ENCODE measurements at places on chromosomes 7 and 10. TPM values are rescaled to one million over a fixed set of nuclear protein-coding genes. Genes with fewer than 3 reads are reported as not detected.

DNA sequence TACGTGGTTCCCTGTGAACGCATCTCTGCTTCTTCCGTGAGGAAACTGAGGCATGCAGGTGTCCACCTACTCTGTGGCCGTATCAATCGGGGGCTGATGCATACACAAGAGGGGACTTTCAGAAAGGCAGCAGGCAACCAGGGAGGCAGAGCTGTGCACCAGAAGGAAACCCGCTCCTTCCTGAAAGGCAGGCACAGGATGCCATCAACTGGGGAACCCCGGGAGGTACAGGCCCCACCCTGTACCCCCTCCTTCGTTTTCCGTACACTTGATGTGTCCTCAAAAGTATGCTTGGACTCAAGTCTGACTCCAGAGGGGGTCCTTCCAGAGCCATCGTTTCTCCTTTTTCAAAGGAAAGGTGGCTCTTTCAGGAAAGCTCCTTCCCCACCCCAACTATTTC lies 59.5 kb downstream of the ASB13 start:
- no peak for DNase-seq

DDX56 gene
- 81.2 TPM for total RNA-seq

TRDMT1 gene
- 8.6 TPM for total RNA-seq

GRCh38 chr10:114304571-114305421 lies 65.7 kb downstream of the VWA2 start:
- DNase-seq: peak; percentile 95

DNA sequence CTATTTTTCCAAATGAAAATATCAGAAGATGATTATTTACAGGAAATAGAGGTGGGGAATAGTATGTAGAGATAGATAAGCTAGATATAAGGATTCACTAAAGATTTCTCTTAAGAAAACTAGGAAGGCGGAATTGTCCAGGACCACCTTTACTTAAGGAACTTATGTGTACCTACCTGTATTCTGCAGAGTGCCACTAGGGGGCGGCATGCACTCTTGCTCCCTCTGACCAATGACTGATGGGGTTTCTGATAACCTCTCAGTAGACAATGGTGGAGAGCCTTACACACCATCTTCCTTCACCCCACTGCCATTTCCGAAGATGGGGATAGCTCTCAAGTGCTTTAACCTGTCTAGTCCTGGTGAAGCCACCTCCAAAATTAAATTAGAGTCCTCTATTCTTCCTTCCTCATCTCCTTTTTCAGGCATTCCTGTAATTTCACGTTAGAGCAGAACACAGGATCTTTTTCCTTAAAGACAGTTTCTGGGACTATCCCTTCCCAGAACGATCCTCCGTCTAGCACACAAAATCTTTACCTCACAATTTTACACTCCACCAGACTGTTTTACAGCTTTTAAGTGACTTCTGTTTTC lies 453.1 kb downstream of the SORCS1 start:
- DNase-seq: peak; percentile 66

NYAP1 gene
- 5.5 TPM for total RNA-seq

DNA sequence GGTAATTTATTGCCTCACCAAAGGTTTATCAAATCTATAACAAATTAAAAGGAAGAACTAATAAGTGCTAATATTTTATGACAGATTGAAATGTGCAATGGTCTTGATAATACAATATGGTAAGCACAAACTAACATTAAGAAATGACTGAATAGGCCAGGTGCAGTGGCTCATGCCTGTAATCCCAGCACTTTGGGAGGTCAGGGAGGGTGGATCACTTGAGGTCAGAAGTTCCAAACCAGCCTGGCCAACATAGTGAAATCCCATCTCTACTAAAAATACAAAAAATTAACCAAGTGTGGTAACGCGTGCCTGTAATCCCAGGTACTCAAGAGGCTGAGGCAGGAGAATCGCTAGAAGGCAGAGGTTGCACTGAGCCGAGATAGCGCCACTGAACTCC lies 3.5 kb downstream of the MTPAP start:
- no peak for DNase-seq

SFRP4 gene
- not detected for total RNA-seq

DNA sequence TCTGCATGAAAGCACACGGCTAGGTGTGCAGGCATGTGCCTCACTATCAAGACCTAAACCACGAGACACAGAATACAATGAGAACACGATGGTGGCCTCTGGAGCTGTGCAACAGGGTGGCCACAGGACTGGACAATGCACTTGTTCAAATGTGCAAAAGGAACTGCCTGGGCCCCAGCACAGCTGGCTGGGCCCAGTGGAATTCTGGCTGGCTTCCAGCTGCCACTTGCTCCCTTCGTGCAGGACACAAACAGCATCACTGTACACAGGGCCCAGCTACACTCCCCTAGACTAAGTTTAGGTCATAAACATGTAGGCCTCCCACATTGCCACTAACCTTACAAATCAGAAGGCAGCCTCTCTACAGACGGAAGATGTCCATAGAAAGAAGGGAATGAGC lies 23.4 kb downstream of the DOCK4 start:
- DNase-seq: no peak

- no peak for DNase-seq
Observed at GRCh38 chr10:76252733-76253132, 821.3 kb downstream of the LRMDA start.

- DNase-seq: no peak
Observed at GRCh38 chr7:147519062-147519461, 1071.5 kb upstream of the C7orf33 start.

- no peak for DNase-seq
Observed at GRCh38 chr10:89002226-89002978, 11.8 kb downstream of the FAS start.

DNA sequence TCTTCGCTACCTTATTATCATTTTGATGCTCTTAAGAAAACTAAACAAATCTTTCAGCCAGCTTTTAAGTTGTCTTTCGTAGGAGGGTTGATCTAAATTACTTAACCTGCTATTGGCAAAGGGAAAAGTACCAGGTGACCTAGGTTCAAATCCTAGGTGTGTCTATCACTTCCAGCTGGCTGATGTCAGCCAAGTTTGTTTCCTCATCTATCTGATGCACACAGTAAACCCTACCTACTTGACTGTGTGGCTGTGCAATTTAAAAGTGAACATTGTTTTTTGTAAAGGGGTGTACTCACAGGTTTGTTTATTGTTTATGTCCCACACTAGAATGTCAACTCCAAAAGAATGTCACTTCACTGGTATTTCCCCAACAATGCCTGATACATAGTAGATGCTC lies 21.9 kb upstream of the CAMK1D start:
- no peak for DNase-seq

DNA sequence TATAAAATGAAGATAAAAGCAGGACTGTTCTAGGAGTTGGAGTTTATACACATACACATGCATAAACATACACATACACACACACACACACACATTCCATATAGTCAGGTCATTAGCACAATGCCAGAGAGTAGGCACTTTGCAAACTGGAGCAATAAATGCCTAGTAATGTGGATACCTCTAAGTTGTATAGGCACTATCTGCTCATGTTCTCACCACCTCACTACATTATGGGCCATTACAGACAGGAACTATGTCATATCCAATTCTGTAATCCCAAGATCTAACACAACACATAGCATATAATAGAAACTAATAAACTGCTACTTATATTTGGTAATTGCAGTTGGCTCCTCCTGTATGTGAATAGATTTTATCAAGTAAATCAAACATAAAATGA lies 115.6 kb downstream of the GRM8 start:
- no peak for DNase-seq

DNA sequence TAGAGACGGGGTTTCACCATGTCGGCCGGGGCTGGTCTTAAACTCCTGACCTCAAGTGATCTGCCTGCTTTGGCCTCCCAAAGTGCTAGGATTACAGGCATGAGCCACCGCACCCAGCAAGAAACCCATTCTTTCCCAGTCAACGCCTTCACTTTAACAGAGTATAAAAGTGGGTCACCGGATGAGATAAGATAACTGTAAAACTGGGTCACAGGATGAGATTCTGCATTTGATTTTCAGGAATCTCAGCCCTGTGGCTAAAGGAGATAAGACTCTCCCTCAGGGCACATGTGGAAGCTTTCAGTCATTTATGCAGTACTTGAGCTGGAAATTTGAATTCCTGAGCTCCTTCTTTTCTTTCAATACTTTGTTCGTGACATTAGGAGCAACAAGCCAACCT lies 70.8 kb downstream of the LRRC17 start:
- no peak for DNase-seq

GRCh38 chr10:49666685-49667084 lies 12.8 kb upstream of the C10orf53 start:
- DNase-seq: no peak

DNA sequence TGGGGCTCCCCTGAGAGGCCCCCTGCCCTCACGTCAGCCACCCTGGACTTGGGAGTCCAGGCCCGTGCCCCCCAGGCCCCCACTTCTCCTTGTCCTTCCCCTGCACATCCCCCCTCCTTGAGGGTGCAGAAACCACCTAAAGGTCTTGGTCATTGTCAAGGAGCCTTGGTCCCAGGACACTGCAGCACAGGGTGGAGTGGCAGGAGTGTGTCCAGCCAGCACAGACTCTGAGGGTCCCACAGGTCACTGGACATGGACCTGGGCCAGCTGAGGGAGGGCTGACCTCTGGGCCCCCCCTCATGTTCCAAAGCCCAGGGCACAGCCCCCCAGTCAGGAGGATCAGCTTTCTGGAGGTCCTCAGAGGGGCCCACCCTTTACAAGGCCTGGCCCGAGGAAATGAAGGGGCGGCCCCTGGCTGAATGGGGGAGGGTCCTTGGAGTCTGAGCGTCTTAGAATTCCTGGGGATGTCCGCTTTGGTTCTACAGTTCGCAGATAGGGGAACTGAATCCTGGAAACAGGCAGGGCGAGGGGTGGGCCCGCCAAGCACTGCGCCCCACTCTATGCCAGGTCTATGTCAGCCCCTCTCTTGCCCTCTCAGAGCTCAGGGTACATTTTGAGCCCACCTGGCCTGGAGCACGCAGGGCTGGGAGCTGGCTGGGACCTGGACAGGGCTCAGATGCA lies 54.0 kb downstream of the PWWP2B start:
- DNase-seq: peak; percentile 80

NPFFR1 gene
- total RNA-seq: not detected

DNA sequence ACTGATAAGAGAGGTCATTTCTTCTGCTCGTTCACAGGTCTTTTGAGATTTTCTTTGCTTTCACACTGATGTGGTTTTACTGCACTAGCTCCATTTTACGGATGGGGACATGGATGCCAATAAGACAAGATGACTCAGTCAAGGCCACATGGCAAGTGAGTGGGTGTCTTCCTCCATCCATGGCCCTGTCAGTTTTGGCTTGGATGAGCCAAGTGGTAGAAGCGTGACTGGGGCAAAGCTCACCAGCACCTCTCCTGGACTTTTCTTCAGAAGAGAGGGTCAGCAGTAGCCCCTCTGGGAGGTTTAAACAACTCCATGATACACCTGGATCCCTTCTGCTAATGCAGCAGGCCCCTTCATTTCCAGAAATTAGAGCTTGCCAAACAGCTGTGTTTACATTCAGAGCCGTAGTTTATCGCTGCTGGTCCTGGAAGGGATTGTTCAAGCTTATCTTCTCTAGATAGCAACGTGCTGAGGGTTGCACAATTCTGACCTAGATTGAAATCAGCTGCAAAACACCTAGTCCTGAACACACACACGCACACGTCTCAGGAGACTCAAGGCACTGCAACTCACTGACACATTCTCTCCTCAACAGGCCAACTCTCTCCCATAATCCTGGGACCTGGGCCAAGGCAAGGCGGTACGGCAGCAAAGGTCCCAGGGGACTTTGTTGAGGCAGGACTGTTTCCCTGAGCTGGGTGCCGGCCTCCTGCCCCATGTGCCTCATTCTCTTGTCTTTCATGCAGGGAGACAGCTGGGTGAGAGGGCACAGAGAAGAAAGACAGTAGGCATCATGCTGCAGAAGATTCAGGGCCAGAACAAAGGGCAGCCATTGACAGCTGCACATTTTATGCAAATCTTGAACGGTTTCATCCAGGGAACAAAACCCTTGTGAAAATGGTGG lies 14.2 kb upstream of the PDCD4 start:
- DNase-seq: no peak

GRCh38 chr7:115724400-115725056 lies 306.0 kb downstream of the TFEC start:
- no peak for DNase-seq

RP9 gene
- total RNA-seq: 13.3 TPM

- DNase-seq: no peak
Observed at GRCh38 chr10:130364631-130365411, 228.6 kb downstream of the GLRX3 start.

DNA sequence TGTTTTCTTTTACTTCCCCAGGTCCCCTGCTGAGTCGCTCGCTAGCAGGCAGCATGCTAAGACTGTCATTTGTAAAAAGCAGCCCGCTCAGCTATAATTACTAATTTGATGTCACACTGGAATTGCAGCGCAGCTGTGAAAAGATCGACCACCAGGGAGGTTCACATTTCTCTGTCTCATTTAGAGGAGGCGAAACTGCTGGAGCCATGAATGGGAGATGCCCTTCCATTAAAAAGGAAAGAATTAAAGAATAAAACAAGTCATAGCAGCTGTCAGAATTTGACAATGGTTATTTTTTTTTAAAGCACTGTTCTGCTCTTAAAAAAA lies 153.5 kb downstream of the PIP4K2A start:
- no peak for DNase-seq

GRCh38 chr10:42754155-42755027 lies 28.2 kb upstream of the BMS1 start:
- DNase-seq: peak; percentile 85

- no peak for DNase-seq
Observed at GRCh38 chr10:107434854-107435253, 270.3 kb upstream of the SORCS1 start.

GRCh38 chr10:43057831-43058340 lies 19.0 kb upstream of the RET start:
- DNase-seq: no peak

GRCh38 chr10:15096661-15097010 lies 519 bp upstream of the RPP38 start:
- no peak for DNase-seq

DNA sequence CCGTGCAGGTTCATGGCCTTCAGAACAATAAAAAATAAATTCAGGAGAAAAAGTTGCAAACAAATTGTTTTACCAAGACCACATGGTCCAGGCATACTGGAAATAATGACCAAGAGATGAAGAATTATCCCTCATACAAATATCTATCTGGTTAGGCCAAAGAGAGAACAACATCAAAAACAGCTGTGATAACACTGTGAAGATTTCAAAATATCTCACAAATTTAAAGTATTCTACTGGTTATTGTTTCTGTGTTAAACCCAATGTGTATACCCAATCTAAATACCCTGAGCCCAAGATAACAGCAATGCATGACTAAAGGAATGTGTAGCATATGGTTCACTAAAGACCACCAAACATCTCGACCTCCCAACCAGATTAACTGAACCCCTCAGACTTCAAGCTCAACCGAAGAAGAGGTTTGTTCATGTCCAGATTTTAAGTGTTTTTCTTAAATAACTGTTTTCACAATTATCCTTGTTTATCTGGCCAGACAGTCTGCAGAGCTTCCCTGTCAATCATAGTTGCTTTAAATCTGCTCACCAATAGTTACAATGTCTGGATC lies 10.9 kb downstream of the OR9A2 start:
- no peak for DNase-seq

GRCh38 chr7:50723173-50723572 lies 59.5 kb downstream of the GRB10 start:
- DNase-seq: no peak

- DNase-seq: no peak
Observed at GRCh38 chr10:10872035-10872673, 145.5 kb upstream of the CELF2 start.

- no peak for DNase-seq
Observed at GRCh38 chr10:72276421-72277339, 3.0 kb downstream of the DDIT4 start.
